Cerebellum (tissue), 4 donors: ENCODE measurements at places on chromosomes 5 and 9. TPM values are rescaled to one million over a fixed set of nuclear protein-coding genes. Genes with fewer than 3 reads are reported as not detected.

- DNase-seq: peak; percentile 61
Measured at GRCh38 chr9:35756275-35757225, 2.5 kb upstream of the MSMP start.

- no peak for DNase-seq
Measured at GRCh38 chr5:14396066-14396465, 185.5 kb upstream of the OTULINL start.

NTRK2 gene
- total RNA-seq: 159 TPM

GRCh38 chr5:138459311-138459933 lies 5.9 kb upstream of the EGR1 start:
- no peak for DNase-seq
